Stimulated activated CD4-positive, alpha-beta T cell treated with anti-CD3 and anti-CD28 coated beads, TNF-alpha, amount 100 ng/mL, for 24 hours (primary cell): ENCODE measurements at places on chromosomes 11 and 22.

DNA sequence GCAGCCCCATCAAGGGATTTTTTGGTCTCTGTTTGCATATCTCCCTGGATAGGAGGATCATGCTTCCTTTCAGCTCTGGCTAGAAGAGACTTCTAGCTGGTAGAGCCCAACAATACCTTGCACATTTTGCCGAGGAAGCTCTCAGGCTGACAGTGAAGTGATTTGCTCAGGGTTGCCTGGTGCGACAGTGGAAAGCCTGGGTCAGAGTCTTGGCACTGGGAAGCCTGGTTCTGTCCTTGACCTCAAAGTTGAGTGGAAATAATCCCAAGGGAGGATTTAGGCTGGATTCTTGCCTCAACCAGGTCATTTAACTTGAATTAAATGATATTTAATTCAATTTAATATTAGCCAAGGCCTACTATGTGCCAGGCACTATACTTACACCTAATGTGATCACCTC is 24.4 kb upstream of the ALG8 start:
- DNase-seq, result no peak

DNA sequence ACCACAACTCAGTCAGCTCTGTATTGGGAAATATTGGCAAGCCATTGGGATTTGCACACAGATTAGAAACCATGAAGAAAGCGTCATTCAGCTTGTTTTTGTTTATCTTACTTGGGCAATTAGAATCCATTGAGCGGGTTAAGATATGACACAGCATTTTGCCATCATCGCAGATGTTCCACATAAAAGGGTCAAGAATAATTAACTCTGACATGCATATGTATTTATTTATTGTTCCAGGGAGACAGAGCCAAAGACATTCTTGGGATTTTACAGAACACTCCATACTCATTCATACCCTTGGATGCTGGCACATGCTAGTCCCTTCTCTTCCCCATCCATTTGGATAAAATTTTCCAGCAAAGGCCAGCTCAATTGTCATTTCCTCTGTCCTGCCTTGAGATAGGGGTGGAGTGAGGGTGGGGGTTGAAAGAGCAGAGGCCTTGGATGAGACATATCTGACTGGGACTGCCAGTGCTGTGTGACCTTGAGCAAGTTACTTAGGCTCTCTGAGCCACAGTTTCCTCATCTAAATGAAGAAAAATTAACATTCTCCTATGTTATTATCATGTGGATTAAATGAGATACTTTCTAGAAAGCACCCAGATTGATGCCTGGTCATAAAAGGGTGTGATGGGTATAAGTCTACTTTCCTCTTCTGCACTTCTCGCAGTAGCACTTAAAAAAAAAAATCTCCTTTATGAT is 179.7 kb downstream of the RRAS2 start:
- no peak for DNase-seq

DNA sequence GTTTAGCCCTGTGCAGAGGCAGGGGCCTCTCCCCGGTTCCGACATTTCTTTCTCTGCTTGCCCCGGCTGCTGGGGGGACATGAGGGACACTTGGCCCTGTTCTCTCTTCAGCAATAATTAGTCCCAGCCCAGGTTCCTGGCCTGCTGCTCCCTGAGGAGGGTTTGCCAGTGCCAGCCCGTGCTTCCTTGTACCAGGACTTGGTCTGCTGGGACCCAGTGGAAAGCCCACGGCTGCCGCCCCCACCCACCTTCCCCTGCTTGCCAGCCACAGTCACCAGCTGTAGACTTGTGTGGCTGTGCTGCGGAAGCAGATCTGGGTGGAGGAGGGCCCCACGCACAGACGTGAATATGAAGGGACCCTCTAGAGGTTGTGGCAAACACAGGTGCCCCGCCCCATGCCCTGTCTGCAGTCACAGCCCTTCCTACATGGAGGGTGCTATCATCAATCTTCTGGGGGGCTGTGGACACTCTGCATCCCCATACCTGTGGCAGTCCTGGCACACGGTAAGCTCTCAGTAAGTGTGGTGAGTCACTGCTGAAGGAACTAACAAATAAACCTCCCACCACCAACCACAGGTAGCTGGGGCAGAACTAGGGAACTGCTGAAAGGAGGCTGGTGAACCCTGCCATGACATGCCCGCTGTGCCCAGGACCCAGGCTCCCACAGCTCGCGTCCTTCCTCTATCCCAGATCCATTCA is 949 bp downstream of the TP53AIP1 start:
- DNase-seq, result no peak

DNA sequence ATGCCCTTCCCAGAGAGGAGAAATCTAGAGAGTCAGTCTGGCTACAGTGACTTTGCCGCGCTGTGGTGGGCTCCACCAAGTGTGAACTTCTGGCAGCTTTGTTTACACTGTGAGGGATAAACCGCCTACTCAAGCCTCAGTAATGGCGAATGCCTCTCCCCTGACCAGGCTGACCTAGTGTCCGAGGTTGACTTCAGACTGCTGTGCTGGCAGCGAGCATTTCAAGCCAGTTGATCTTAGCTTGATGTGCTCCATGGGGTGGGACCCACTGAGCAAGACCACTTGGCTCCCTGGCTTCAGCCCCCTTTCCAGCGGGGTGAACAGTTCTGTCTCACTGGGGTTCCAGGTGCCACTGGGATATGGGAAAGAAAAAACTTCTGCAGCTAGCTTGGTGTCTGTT is 38.6 kb upstream of the PTH start:
- no peak for DNase-seq

DNA sequence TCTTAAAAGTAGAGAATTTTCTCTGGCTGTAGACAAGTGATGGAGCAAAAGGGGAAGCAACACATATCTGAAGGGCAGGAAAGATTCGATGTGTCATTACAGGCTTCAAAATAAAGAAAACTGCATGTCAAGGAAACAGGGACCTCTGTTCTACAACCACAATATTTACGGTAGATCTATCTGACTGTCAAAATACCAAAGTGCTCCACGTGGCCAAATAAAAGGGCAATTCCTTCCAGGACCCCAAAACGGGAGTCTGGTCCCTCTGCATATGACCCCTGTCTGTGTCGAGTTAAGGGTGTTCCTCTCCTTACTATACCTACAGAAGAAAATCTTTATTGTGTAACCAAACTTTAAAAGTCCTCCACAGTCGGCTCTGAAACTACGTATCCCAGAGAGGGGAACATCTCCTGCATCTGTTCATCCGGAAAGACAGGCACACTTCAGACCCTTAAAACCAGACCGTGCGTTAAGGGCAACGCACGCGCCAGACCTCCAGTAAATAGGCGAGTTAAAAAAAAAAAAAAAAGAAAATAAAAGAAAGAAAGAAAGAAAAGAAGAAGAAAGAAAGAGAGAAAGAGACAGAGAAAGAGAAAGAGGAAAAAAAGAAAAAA is 756 bp downstream of the CLNS1A start:
- DNase-seq, result no peak

DNA sequence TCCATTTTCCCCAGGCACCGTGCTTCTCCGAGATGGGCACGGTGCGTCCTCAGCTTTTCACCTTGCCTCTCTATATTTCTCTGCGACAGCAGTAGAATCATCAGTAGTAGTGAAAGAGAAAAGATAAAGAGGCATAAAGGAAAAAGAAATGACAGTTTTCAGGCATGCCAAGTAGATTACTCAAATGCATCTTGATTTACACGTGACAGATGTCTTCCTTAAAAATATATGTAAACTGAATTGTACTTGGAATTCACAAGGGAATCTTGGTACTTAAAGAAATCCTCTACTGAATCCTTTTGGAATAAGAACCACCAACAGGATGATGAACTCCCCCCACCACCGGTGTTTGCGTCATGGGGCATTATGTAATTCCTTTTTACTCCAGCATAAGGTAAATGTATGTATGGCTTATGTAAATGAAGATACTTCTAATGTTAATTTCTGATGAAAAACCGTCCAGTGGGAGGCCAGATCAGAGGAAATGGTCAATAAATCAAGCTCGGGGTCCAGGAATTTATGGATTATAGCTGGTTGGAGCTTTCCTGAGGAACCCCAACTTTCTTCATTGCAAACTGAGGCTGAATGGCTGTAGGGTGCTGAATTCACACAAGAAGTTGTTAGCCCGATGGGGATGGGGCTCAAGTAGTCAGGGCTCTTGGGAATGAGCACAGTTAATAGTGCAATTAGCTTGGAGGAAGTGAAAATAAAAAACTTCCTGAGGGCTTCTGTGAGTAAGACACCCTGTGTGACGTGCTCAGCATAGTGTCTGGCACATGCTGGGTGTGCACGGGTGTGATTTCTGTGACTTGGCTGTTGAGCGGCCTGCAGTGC is 630.4 kb downstream of the OPCML start:
- DNase-seq, result no peak

DNA sequence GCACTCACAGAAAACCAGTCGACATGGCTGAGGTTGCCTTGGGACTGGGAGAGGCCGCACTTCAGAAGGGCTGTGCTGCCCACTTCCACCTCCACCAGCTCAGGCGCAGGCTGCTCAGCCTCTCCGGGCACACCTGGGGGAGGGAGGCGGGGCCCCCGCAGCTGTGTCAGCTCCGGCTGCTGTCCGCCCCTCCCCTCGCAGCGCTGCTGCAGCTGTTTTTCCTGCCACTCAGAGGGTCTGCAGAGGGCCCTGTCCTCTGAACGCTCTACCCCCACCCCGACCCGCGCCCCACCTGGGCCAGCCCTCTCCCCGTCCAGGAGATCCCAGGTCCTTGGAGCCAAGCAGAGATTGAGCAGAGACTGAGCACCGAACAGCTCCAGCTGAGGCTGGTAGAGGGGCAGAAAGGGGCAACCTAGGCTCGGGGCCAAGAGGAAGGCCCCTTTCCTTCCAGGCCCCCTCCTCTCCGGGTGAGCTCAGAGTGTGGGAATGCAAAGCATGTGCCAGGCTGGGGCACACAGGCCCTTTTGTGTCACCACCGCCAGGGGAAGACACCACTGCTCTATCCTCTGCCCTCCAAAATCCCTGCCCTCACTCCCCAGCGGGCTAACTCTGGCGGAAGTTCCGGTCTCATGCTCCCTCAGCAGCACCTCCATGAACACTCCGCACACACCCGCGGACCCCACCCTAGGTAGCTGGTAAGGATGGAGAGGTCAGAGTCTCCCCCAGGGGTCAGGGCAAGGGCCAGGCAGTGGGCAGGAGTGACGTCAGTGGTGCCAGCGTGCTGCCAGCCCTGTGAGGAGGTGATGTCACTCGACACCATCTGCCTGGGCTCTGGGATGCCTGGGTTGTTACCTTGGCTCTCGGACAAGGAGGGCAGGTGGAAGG is 1.6 kb downstream of the MCAM start:
- DNase-seq, result no peak

DNA sequence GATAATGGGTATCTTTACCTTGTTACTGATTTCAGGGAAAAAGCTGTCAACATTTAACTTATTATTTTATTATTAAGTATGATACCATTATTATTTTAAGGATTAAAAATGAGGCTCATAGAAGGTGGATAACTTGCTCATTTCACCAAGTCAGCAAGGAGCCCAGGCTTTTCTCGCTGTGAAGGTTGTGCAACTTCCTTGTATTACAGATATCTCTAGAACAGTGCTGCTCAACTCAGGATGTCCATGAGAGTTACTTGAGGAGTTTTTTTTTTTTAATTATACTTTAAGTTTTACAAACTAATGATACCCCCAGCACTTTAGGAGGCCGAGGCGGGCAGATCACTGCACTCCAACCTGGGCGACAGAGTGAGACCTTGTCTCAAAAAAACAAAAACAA is 98.2 kb downstream of the INSC start:
- DNase-seq, result no peak

DNA sequence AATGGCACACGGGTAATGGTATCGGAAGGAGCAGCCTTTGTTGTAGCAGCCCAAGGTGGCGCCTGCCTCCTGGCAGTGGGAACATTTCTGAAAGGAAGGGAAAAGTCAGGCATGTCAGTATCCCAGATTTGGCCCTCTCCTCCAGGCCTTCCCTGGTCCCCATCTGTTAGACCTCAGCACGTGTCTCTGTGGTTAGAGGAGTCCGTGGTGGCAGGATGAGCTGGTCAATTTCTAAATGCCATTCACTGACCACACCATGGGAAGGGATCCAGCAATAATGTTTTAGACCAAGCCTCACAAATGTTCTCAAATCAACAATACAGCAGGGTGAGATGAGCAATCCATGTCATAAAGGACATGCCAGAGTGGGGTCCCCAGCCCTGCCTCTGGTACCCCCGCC is 49.0 kb upstream of the CYP2D6 start:
- no peak for DNase-seq

DNA sequence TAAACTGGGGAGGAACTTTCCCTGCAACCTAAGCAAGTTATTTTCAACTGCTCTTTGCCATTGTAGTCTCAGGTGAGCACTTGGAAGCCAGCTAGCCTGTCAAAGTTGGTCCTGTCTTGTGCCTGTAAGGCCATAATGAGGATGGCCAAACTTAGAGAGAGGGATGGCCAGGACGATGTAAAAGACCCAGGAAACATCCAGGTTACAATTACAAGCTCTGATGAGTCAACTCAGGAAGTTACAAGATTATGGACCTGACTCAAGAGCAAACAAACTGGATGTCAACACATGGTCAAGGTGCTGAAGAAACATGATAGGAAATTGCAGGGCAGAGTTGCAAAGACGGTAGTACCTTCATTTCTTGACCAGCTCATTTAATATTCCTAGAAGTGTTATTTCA is 1.6 kb downstream of the GTPBP1 start:
- no peak for DNase-seq
